ENCODE measurements at places on chromosomes 2 and 18. TPM values are rescaled to one million over a fixed set of nuclear protein-coding genes. Genes with fewer than 3 reads are reported as not detected.

EPAS1 gene
- 50.8 TPM for total RNA-seq

OSBPL6 gene
- 5.5 TPM for total RNA-seq

DNAH7 gene
- 0.02 TPM for total RNA-seq

SERPINB8 gene
- 28.8 TPM for total RNA-seq

KHK gene
- total RNA-seq: 11.9 TPM

DNA sequence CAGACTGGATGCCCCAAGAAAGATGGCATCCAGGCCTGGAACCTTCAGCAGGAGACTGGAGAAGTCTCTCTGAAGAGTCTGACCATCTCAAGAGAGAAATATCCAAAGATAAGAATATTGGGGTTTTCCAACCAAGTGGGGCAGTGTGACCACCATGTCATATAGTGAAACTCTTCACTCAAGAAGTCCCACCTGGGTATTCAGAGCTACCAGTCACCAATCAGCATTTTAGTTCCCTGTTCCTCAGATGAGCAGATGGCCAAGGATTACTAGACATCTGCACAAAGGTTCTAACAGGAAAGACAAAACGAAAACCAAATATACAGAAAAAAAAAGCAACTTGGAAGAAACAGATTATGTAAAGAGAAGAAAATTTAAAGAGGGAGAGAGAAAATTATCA is 38.5 kb upstream of the CXCR4 start:
- H3K27ac ChIP-seq: no peak overlapping the region
- peaks cover 10% of the 10 kb centered on the region for H3K4me1 ChIP-seq
- DNase-seq: no peak
- no peaks in the 10 kb centered on the region for H3K36me3 ChIP-seq
- H3K27me3 ChIP-seq: no peaks in the 10 kb centered on the region
- H3K4me3 ChIP-seq: no peak overlapping the region

GRCh38 chr18:30705943-30706342 is 336.6 kb downstream of the DSC3 start:
- H3K27me3 ChIP-seq: no peaks in the 10 kb centered on the region
- no peaks in the 10 kb centered on the region for H3K36me3 ChIP-seq
- no peak overlapping the region for H3K4me3 ChIP-seq
- no peak for DNase-seq
- no peak overlapping the region for H3K27ac ChIP-seq

DNA sequence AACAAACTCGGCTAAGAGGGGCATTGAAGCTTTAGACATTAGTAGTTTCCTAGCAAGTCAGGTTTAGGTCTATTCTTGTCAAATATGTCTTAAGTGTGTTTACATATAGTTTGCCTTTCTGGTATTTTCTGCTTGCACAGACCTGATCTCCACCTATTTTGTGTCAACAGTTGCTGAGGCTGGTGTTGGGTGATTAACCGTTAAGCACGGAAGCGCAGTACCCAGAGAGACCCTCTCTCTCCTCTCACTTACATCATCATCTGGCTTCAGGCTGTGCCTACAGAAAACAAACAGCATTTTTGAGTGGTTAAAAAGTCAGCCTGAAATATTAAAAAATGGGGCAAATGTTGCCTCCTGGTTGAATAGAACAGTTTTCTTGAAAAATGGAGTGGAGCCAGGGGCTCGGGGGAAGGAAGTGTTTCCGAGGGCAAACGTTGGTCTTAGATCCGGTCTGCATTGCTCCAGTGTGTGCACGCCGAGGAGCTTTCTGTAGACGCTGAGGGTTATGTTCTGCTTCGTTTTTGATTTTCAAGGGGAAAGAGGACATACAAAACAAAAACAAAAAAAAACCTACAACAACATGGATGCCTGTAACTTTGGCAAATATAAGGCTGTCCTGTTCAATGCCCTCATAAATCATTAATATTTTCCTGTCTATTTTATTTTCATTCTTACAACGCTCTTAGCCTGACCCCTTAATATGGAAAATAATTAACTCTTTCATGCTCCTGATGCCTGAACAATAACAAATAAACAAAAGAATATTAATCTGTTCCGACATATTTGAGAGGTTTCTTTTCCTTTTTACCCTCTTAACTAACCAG is 120.8 kb downstream of the MEIS1 start:
- no peaks in the 10 kb centered on the region for H3K36me3 ChIP-seq
- peak overlapping the region; percentile 33 for H3K27ac ChIP-seq
- H3K27me3 ChIP-seq: peaks cover 6% of the 10 kb centered on the region
- no peak for DNase-seq
- peak overlapping the region; percentile 56 for H3K4me3 ChIP-seq

DNA sequence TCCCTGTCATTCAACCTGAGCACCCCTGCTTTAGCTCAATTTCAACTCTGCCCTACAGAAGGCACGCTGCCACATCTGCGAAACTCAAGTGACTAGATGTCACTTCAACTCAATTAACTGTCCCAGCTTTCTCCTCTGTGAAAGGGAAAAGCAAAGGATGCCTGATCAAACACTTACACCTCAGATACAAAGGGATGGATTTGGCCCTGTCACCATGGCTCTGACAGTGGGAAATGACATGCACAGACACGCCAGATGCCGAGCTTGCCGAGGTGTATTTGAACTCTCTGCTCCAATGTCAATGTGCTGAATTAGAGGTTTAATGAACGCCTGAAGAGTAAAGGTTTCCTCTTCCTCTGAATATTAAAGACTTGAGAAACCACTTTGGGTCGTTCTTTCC is 481.1 kb downstream of the CBLN2 start:
- H3K36me3 ChIP-seq: no peaks in the 10 kb centered on the region
- H3K4me1 ChIP-seq: no peaks in the 10 kb centered on the region
- H3K27me3 ChIP-seq: no peaks in the 10 kb centered on the region
- no peak for DNase-seq

GRCh38 chr18:70005580-70005979 is 57.9 kb upstream of the CD226 start:
- H3K4me1 ChIP-seq: no peaks in the 10 kb centered on the region
- no peak overlapping the region for H3K27ac ChIP-seq

- H3K27me3 ChIP-seq: no peaks in the 10 kb centered on the region
- H3K27ac ChIP-seq: no peak overlapping the region
- no peaks in the 10 kb centered on the region for H3K36me3 ChIP-seq
- no peak for DNase-seq
These were observed 76.2 kb downstream of the NEB start for GRCh38 chr2:151658081-151658480.

DNA sequence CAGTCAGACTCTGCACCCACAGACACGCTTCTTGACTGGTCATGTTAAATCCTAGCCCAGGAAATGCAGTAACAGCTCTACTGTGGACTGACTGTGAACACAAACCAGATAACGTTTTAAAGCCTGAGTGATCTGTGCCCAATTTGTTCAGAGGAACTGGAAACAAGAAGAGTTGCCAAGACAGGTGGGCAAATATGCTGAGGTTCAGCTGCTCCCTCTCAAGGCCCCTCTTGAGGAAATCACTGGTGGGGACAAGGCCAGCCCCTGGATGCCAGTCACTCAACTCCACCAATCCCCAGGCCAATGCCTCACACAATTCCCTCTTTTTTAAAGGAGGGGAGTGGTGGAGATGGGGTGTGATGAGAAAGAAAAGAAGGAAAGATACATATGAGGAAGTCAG is 261.2 kb downstream of the ALK start:
- no peak for DNase-seq
- no peak overlapping the region for H3K27ac ChIP-seq
- H3K27me3 ChIP-seq: peaks cover 5% of the 10 kb centered on the region
- H3K36me3 ChIP-seq: no peaks in the 10 kb centered on the region

- no peak overlapping the region for H3K27ac ChIP-seq
- peaks cover 13% of the 10 kb centered on the region for H3K4me1 ChIP-seq
- H3K4me3 ChIP-seq: no peak overlapping the region
- no peak for DNase-seq
- H3K36me3 ChIP-seq: no peaks in the 10 kb centered on the region
These were observed 22.4 kb upstream of the NAGK start for GRCh38 chr2:71045865-71046548.

- H3K27ac ChIP-seq: no peak overlapping the region
- no peaks in the 10 kb centered on the region for H3K36me3 ChIP-seq
- no peak overlapping the region for H3K4me3 ChIP-seq
- H3K4me1 ChIP-seq: no peaks in the 10 kb centered on the region
- DNase-seq: no peak
These were observed 253.3 kb downstream of the SPAG16 start for GRCh38 chr2:213537579-213537978.

GRCh38 chr18:45416168-45416567 is 199.1 kb upstream of the SLC14A2 start:
- peaks cover 22% of the 10 kb centered on the region for H3K27me3 ChIP-seq
- no peak for DNase-seq
- peaks cover 9% of the 10 kb centered on the region for H3K4me1 ChIP-seq
- H3K4me3 ChIP-seq: no peak overlapping the region

GRCh38 chr2:9408641-9409151 is 14.6 kb downstream of the ITGB1BP1 start:
- H3K4me1 ChIP-seq: peaks cover 12% of the 10 kb centered on the region
- DNase-seq: no peak
- H3K4me3 ChIP-seq: no peak overlapping the region
- H3K27ac ChIP-seq: no peak overlapping the region
- H3K27me3 ChIP-seq: no peaks in the 10 kb centered on the region

- H3K4me3 ChIP-seq: no peak overlapping the region
- H3K27me3 ChIP-seq: no peaks in the 10 kb centered on the region
- H3K36me3 ChIP-seq: peaks cover 13% of the 10 kb centered on the region
- DNase-seq: no peak
These were observed 16.6 kb upstream of the GPBAR1 start for GRCh38 chr2:218244204-218244603.

DNA sequence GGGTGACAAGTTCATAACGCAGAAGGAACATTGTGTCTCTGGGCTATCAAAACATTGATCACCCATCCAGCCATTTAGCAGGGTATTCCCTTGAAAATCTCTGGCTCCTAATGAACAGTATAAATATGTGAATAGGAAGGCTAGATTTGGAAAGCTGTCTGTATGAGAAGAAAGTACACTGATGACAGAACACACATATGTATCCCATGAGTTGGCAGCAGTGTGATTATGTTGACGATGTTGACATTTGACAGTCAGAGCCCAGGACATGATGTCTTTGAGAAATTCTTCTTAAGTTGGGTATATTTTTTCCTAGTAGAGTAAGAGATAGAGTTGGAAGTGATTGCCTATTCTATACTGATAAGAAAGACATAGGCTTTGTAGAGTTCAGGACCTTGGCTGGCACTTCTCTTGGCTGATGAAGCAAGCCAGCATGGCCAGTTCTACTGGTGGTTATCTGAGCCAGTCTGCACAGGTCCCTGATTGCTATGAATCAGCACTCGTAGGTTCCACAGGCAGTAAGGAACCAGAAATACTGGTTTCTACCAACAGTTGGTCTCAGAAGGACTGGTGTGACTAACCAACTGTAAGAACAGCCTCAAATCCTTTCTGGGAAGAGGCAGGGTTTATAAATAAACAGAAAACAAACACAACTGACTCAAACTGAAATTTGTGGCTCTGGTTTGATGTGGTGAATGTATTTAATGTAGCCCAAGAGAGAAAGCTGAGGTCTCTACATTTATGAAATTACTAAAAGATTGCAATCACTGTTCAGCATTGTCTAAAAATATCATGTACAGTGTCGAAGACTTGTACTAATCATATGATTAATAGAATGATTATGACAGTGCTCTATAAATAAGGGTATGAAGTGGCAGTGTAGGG is 43.9 kb upstream of the RAPH1 start:
- H3K36me3 ChIP-seq: no peaks in the 10 kb centered on the region
- peak overlapping the region; percentile 64 for H3K27ac ChIP-seq
- peak; percentile 69 for DNase-seq
- H3K4me1 ChIP-seq: peaks cover 28% of the 10 kb centered on the region
- peaks cover 9% of the 10 kb centered on the region for H3K27me3 ChIP-seq

- H3K36me3 ChIP-seq: no peaks in the 10 kb centered on the region
- peaks cover 30% of the 10 kb centered on the region for H3K4me1 ChIP-seq
- peak overlapping the region; percentile 89 for H3K4me3 ChIP-seq
- H3K27ac ChIP-seq: no peak overlapping the region
These were observed 544 bp downstream of the EVA1A start for GRCh38 chr2:75560022-75560767.

- peak overlapping the region; percentile 96 for H3K4me3 ChIP-seq
- H3K27me3 ChIP-seq: no peaks in the 10 kb centered on the region
- peaks cover 48% of the 10 kb centered on the region for H3K36me3 ChIP-seq
- H3K27ac ChIP-seq: peak overlapping the region; percentile 96
- no peak for DNase-seq
These were observed 5.3 kb downstream of the BCL2 start for GRCh38 chr18:63314062-63314790.

Data from activated T-cell treated with anti-CD3 and anti-CD28 coated beads, Interleukin-2, amount 50 U/mL, for 72 hours (primary cell).